Stimulated activated CD4-positive, alpha-beta T cell treated with anti-CD3 and anti-CD28 coated beads, Interleukin-2, amount 100 ng/mL, for 48 hours (primary cell): ENCODE measurements at places on chromosomes 13 and 19.
A peak's percentile ranks its signal among the peaks of the same experiment; 100 is the strongest.

- no peak for DNase-seq
Measured at GRCh38 chr19:10736916-10737551, 19.2 kb downstream of the DNM2 start.

DNA sequence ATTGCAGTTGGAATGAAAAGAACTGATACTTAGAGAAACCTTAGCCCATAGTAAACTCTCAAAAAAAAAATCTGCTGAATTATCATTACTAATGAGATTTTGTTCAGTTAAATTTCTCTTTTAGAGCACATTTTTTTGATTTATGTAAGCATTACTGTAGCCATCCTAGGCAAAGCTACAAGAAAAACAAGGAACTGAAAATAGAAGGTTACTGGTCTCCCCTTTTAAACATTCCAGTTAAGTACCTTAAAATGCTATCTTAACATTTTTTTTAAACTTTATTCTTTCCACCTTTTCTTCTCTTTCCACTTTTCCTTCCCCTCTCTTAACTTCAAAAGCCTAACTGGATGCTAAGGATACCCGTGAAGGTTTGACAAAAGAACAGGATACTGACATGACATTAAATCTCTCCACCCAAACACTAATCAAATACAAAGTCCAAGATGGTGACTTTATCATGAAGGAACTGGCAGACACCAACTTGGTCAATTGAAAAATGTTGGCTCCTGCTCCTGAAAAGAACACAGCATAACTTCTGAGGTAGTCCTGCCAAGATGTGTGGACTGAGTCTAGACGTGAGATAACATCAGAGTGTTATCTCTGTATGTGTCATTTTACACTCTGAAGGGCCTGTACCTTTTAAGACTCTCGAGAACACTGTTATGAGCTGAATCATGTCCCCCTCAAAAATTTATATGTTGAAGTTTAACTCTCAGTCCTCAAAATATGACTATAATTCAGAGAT, 29.5 kb upstream of the SACS start:
- DNase-seq: no peak

DNA sequence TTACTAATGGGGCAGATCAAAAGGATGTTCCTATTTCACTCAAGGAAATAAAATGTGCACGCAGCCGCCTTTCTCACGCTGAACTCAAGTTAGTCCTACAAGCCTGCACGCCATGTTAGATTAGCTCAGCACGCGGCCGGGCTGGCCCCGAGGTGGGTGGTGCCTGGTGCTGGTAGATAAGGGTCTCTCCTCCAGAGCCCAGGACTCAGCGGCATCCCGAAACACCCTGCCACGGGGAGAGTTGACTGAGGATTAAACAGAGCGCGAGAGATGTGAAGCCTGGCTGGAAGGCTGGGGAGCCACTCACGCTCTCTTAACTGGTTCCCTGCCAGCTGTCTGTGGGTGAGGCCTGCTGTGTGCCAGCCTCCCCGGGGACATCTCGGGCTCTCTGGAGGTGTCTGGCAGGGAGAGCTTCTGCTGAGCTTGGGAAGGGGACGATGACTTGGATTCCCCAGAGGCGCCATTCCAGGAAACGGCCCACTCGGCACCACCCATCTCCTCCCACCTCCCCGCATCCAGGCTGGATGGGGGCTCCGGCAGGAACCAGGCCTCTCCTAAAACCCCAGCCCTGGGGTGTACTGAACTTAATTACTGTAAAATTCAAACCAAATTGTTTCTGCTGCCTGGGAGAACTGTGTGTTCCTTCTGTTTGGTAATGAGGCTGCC, 122.2 kb downstream of the KDM4B start:
- no peak for DNase-seq

- DNase-seq: no peak
Measured at GRCh38 chr13:33057019-33057780, 41.0 kb downstream of the KL start.

DNA sequence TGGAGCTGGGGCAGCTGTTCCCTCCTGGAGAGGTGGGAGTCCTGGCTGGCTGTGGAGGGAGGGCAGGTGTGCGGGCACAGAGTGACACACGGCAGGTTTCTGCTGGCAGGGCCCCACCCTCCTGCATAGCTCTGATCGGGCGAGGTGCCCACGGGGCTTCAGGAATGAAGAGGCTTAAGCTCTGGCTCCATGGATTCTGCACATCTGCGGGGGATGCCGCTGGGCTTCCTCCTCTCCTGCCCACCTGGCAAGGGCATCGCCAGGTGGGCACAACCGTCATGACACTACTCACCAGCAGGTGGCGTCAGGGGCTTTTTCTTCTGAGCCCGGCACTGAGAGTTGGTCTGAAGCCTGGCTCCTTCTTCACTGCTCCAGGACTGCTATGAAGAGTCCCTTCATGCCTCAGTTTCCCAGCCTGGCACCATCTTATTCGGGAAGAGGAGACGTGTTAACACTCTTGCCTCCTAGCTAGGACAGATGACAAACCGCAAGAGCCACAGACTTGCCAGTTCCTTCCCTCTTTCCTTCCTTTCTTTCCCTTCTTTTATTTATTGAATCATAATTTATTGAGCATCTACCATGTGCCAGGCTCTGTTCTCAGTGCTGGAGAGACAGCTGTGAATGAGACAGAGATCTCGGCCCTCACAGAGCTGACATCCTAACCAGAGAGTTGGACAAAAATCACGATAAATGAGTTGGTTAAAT, 15.2 kb upstream of the PAK4 start:
- peak; percentile 70 for DNase-seq

GRCh38 chr13:111955412-111956065, 111.4 kb upstream of the SOX1 start:
- DNase-seq: no peak

DNA sequence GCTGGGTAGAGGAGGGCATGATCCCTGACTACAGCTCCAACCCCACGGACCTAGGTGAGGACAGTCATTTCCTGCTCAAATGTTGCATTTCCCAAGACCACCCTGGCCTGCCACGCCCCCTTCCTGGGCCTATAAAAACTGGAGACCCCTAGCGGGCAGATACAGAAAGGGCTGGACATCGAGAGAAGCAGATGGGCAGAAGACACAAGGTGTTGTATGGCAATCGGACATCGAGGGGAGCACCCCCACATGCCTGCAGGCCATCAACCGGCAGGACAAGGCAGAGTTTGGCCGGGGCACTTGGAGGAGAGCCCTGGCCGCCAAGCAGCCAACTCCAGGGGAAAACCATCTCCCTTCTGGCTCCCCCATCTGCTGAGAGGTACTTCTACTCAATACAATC, 746.4 kb downstream of the PCDH9 start:
- DNase-seq: no peak
